ELR (cell line): ENCODE measurements at places on chromosomes 4 and X.
A peak's percentile ranks its signal among the peaks of the same experiment; 100 is the strongest.

DNA sequence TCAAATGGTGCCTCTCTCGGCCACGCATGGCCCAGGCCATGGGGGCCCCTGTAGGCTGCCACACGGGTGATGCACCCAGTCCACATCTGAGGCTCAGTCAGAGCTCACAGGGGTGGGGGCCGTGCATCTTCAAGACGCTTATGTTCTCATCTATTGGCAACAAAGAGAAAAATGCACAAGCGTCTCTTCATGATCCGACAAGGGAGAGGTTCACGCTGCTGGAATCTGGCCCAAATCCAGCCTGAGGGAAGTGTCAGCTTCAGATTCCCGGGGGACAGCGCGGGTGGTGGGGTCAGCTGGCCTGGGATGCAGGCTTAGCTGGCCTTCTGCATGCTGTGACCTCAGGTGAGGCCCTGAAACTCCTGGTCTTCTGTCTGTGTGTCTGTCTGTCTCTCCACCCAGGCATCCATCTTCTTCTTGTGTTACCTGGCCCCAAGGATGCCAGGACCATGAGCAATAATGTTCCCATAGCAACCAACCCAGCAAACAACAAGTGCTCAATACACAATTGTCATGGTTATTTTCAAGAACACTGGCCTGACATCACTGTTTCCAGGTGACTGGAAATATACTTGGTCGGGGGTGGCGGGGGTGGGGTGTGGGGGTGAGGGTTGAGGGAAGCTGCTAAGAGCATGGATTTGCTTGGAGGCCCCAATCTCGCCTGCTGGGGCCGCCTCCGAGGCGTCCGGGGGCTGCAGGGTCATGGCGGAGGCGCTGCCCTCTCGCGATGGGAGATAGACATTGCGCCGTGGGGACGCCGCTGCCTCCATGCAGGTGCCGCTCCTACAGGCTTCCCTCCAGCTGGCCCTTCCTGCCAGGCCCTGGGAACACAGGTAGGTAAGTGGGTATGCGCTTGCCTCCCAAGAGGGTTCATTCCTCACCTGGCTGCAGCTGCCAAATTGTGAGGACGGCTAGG lies 48.3 kb downstream of the ABLIM2 start:
- DNase-seq: peak; percentile 49

GRCh38 chr4:104848597-104849225 lies 298.0 kb upstream of the TET2 start:
- no peak for DNase-seq

GRCh38 chrX:95059909-95060308 lies 1385.9 kb downstream of the FAM133A start:
- DNase-seq: no peak

DNA sequence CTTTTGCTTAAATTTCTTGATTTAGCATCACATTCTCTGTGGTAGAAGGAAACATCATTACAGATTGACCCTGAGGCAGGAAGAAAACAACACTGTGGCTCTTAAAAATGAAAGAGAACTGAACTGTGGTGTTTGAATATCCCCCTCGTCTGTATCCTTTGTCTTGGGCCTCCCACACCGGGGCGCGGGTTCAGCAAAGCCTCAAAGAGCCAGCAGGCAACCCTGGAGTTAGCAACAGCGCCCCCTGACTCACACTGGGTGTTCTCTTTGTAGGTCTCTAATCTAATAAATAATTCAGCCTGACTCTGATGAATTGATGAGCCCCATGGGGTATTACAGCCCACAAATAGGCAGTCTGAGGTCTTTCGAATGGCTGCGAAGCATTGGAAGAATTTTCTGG lies 46.1 kb upstream of the CTSO start:
- DNase-seq: peak; percentile 32

DNA sequence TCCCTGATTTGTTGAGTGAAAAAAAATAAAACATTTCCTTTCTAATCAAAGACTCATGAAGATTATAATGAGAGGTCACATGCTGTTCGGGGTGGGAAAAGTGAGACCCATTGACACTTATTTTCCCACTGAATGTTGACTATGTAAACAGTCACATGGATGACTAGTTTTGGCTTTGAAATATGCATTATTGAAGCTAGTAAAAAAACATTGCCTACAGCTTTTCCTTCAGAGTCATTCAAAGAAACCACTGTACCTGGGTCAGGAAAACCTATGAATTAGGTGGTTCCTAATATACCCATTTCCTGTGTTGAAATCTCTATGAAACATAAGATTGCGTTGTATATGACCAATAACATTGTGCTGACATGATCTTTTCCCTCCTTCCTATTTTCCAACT lies 251.2 kb downstream of the CFAP299 start:
- no peak for DNase-seq

DNA sequence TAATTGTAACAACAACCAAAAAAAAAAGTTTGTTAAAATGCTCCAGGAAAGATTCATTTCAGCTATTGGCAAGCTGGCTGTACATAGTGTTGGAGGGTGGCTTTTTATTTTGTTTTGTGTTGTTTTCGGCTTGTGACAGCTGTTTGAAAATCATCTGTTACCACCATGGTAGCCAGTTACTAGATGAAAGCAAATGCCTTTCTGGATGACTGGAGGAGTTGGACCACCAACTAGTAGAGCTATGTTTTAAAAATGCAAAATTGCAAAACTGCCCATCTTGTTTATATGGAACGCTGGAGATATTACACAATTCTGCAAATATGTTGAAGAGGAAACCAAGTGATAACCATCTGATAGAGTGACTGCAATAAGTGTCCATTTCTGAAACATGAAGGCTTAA lies 53.2 kb upstream of the TNIP3 start:
- DNase-seq: peak; percentile 19

DNA sequence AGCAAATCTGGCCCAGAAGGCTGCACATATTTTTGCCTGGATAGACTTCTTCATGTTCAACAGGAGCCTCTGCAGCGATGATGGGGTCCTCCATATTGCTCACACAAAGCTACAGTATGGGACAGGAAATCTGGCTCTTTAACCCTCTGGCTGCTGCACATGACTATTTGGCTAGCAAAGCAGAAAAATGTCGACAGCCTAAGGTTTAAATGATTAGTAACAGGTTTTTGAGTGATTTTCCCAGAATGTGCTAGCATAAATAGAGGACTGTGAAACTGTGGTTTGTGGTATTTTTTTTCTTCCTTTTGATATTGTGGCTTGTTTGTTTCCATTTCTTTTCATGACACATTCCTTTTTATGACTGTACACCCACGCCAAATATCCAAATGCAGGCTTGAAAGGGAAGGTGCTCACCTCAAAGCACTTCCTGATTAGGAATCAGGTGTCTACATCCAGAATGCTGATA lies 120.2 kb upstream of the GK2 start:
- peak; percentile 14 for DNase-seq

DNA sequence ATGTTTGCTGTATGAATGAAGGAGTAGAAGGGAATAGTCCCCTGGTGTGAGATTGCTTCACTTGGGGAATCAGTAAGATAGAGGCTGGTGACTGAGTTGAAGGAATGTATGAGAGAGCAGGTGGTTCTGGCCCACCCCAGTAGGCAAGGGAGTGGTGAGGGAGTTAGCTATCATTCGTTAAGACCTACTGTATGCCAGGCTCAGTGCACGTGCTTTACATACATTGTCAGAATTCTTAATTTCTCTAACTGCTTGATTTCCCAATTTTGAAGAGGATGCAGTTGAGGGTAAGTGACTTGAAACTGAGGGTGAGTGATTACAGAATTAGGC lies 700 bp downstream of the VMA21 start:
- peak; percentile 30 for DNase-seq

DNA sequence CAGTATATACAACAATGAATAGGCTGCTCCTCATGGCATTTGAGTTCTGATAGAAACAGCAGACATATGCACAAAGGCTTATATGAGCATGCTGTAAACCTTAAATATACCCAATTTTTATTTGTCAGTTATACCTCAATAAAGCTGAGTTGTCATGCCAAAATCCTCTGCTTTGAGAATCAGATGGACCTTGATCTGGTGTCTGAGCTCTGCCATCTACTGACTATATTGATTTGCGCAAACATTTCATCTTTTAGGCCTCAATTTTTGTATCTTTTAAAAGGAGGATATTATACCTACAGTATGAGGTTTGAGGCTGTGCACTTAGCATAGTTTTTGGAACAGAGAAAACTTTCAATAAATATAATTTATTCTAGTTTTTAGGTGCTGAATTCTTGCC lies 85.2 kb downstream of the PRRG1 start:
- no peak for DNase-seq

DNA sequence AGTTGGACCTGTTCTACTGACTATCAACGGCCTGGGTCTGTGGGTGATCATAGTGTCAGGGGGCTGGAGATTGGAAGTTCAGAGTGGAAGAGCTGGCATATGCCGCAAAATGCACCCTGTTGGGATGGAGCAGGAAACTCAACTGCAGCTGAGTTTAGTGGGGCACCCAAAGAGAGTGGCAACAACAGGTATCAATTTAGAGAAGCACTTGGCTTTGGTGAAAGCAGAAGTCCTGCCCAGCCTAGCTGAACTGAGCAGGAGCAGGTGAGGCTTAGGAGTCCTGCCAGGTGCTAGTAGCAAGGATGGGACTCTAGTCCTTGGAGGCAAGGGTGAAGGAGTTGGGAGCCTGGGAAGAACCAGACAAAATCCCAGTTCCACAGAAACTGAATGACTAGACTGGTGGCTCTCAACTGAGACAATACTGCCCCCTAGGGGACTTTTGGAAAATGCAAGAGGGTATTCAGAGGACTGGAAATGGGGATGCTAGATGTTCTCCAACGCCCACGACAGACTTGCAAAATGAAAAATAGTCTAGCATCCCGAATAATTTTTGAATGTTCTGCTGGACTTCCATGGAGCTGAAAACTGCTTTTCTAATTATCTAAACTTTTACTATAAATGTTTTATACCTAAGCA lies 49.4 kb downstream of the RTL9 start:
- DNase-seq: peak; percentile 71

GRCh38 chr4:130510661-130511060 lies 1414.7 kb downstream of the C4orf33 start:
- no peak for DNase-seq

- peak; percentile 75 for DNase-seq
Measured at GRCh38 chrX:140918398-140919038, 83.9 kb upstream of the SPANXB1 start.

DNA sequence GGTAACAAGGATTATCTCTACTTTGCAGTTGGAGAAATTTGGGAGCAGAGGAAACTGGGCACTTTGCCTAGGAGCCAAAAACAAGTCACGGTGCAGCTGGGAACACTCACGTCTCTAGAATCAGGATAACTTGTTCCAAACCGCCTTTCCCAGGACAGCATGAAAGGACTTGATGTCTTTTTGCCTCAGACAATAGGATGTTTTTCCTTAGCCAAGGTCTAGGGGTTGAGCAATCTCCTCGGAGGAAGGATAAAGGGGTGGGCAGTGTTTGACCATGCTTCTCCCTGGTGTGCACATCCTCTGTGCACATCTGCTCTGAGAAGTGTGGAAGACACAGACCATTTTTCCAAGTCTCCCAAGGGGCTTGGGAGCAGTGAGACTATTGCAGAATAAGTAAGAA lies 1.7 kb upstream of the SPARCL1 start:
- DNase-seq: no peak

GRCh38 chr4:120156120-120156718 lies 89.6 kb upstream of the MAD2L1 start:
- peak; percentile 63 for DNase-seq

GRCh38 chrX:96407501-96407900 lies 277.1 kb upstream of the DIAPH2 start:
- DNase-seq: peak; percentile 31

GRCh38 chr4:160175064-160175643 lies 1072.3 kb downstream of the RAPGEF2 start:
- peak; percentile 19 for DNase-seq

- DNase-seq: peak; percentile 75
Measured at GRCh38 chr4:149914119-149915115, 98.8 kb upstream of the IQCM start.

DNA sequence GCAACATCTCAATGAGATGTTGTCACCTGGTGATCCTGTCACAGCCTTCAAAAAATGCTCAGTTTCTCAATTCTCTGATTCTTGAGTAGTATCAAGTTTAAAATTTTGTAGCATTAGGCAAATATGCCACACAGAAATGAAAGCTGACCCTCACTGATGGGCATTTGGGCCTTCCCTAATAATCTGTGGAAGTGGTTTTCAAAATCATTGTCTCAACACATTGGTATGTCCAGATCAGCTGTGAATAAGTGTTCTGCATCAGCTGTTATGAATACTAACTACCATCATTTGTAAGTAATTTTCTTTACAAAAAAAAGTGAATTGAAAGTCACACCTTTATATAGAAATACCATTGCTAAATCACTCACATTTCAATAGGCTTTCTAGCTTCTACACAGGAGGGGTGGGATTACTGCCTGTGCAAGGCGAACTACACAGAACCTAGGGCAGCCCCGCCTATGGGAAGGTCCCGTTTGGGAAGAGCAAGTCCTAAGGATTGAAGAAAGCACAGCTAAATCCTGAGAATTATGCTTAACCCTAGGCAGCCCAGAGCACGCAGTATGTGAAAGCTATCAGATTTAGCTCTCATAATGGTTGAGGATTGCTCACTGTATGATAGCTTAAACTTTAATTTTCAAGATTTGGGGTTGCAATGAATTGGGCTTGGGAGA lies 73.4 kb downstream of the GPC3 start:
- no peak for DNase-seq

- peak; percentile 1 for DNase-seq
Measured at GRCh38 chrX:112043997-112044396, 38.6 kb downstream of the TRPC5 start.

DNA sequence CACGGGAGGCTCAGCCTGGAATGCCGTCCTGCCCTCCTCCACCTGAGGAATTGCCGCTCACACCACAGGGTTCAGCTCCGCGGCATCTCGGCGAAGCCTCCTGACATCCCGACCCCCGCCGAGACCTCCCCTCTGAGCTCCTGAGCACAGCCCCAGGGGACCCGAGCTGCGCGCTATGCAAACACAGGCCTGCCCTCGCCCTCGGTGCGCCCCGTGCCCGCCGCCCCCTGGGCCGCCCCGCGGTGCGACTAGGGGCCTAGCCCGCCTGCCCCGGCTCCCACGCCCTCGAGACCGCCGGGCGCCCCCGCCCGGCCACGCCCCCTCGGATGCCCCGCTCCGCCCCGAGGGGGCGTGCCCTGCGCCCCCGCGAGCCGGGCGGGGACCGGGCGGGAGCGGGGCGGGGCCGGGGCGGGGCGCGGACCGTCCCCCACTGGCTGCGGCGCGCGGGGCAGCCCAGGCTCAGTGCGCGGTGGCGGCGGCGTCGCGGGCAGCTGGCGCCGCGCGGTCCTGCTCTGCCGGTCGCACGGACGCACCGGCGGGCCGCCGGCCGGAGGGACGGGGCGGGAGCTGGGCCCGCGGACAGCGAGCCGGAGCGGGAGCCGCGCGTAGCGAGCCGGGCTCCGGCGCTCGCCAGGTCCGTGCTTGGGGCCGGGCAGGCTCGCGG lies at the start of gene FGFR3:
Gene FGFR3 (plus strand): TSS at position 462 of the 664 bp plus-strand sequence. CDS start 642 bp downstream, outside the sequence.
- DNase-seq: peak; percentile 42

GRCh38 chr4:83405844-83406816 lies 49.5 kb downstream of the HELQ start:
- DNase-seq: no peak

DNA sequence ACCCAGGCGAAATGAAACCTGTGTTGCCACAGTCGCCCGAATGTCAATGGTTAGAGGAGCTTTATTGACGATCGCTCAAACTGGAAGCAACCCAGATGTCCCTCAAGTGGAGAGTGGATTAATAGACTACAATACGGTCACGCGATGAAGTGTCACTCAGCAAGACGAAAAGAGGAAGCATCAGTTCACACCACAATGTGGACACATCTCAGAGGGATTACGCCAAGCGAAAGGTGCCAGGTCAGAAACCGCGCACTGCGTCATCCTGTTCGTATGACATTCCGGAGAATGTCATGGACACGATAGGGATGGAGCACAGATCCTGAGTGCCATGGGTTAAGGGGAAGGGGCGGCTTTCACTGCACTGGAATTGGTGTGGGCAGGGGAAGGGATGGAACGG lies 111.7 kb downstream of the HMX1 start:
- DNase-seq: no peak
